ENCODE measurements at places on chromosomes 2 and 18. TPM values are rescaled to one million over a fixed set of nuclear protein-coding genes. Genes with fewer than 3 reads are reported as not detected.

MEP1B gene
- total RNA-seq, result not detected

SCN1A gene
- not detected for total RNA-seq

G6PC2 gene
- not detected for total RNA-seq

FAP gene
- total RNA-seq, result 31.9 TPM

GPR148 gene
- not detected for total RNA-seq

FIGN gene
- total RNA-seq, result 1.5 TPM

Measured in M059J (cell line).